Stimulated activated CD4-positive, alpha-beta T cell treated with anti-CD3 and anti-CD28 coated beads, Interleukin-15, amount 100 ng/mL, for 1 hour (primary cell): ENCODE measurements at places on chromosomes 6 and 20.

- no peak for DNase-seq
These were observed 747.7 kb downstream of the PHF3 start for GRCh38 chr6:64383277-64383676.

DNA sequence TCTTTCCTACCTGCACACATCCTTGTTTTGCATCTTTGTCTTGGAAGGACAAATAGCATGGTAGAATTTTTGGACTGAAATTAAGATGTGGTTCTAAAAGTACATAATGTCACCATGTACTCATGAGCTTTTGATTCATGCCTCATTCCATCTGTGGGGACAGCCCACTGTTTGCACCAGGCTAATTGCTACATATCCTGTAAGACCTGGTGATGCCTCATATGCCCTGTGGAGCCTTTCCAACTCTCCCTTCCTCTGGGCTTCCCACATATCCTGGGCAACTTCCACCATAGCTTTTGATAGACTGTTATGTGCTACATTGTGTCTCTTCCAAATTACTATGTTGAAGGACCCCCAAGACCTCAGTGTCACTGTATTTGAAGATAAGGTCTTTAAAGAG lies 213.6 kb upstream of the PREP start:
- no peak for DNase-seq

- no peak for DNase-seq
These were observed 211.5 kb upstream of the FOXA2 start for GRCh38 chr20:22795871-22796270.

GRCh38 chr6:143157131-143157530 lies 96.4 kb downstream of the AIG1 start:
- no peak for DNase-seq

DNA sequence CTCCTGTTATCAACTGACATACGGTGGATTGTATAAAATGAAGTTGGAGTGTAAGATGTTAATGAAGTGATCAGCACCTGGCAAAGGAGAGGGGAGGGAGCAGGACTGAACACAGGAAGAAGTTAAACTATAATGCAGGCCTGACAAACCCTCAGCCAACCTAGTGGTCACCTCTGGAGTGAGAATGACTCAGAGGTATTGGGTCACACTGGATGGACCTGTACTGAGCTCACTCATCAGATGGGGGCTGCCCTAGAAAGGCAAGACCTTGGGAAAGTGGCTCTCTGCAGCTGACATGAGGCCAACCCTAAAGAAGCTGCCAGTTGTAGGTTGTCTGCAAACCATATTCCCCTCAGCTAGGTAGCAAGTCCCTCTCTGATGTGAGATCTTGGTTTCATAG lies 193.3 kb upstream of the HTR1E start:
- DNase-seq = no peak
